Stimulated activated CD8-positive, alpha-beta memory T cell treated with anti-CD3 and anti-CD28 coated beads, Interleukin-2, amount 100 ng/mL, for 1 hour (primary cell): ENCODE measurements at places on chromosomes 12 and 14.

DNA sequence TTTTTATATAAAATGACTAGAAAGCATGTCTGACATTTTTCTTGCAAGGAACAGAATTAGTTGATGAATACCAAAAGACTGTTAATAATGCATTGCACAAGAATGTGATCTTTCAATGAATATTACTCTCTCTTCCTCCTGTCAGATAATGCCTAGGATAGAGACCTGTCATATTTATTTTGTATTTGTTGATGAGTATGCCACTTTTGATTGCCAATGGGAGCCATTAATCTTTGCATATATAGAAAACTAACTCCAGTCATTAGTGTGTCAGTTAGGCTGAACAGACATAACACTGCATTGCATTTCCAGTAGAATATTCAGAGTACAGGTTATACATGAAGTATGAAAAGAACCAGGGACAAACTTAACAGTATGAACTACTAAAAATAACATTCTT lies 1125.3 kb downstream of the LRFN5 start:
- no peak for DNase-seq

DNA sequence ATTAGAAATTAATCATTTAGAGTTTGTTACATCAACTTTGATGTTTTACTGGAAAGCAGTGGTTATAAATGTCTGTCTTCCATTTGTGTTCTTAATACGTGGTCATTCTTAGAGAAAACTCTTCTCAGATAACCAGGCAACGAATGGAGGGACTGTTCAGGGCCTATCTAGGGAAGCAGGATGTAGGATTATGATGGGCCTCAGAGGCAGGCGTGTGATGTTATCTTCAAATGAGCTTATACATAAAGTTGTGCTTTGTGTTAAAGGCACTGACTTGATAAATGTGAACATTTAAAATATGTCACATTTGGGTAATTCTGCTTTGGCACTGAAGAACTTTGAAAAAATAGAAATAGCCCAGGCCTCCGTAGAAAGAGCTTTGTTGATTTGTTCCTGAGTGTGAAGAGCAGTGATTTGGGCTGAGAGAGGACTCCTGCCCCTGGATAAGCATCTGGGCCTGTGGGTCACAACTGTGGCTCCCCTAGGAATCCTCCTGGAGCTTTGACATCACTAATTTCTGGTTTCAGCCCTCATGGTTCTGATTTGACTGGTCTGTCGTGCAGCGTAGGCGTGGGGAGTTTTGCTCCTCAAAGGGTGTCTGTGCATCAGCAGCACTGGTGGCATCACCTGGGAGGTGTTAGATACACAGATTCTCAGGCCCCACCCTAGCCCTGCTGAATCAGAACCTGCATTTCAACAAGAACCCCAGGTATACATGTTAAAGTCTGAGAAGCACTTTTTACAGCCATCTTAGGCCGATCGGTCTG lies 55.4 kb downstream of the SAMD4A start:
- no peak for DNase-seq

DNA sequence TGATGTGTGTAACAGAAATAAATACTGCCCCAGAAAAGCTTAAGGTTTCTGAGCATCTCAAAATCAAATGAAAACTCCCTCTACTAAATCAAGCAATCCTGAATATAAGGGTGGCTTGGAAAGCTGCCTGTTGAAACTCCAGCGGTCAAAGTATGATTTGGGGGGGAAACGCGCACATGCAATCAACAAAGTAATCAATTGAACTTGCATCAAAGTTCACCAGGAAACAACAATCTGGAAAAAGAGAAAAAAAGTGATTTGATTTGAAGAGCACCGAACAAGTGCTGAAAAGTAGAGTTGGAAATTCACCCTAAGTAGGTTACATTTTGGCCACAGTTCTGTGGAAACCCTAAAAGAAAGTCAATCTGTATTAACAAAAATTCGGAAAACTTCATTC lies 700 bp downstream of the CNIH1 start:
- DNase-seq, result no peak

DNA sequence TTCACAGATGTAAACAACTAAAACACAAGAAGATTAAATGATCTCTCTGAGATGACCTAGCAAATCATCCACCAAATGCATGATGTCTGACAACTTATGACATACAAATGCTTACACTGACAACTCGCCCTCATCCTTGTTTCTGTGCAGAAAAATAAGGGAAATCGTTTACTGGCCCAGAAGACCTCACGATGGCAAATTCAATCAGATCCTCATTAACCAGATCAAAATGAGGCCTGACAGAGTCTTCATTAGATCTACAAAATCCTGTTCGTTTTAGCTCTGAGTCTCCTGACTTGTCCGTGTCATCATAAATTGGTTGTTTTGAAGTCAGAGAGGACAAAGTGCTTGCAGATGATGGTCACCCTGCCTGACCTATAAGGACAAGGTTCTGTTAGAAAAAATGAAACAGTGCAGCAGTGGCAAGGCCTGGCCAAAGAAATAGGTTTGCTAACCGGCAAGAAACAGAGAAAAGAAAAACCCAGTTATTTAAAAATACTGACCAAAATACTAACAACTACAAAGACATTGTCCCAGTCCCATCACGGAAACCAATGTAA lies 109.5 kb downstream of the BTG1 start:
- DNase-seq, result no peak

GRCh38 chr12:42056130-42056529 lies 88.5 kb downstream of the GXYLT1 start:
- DNase-seq, result no peak

GRCh38 chr14:51094282-51094821 lies 553 bp downstream of the TRIM9 start:
- DNase-seq, result no peak

GRCh38 chr14:64974563-64974962 lies 2.4 kb upstream of the RAB15 start:
- DNase-seq, result no peak

DNA sequence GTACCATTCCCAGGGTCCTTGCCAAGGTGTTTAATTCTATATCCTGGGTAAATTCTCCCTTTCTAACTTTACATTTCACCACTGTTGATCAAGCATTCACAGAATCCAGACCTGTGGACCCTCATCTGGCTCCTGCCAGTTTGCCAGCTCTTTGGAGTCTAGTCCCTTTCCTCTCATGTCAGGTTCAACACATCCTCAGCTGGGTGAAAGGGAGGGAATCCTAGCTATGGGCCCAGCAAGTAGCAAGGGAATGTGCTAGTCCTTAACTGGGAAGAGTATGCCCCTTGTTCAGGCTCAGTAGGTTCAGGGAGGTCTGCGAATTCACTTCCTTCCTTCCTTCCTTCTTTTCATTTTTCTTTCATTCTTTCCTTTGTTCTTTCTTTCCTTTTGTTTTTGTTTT lies 38.2 kb upstream of the HMGA2 start:
- no peak for DNase-seq

DNA sequence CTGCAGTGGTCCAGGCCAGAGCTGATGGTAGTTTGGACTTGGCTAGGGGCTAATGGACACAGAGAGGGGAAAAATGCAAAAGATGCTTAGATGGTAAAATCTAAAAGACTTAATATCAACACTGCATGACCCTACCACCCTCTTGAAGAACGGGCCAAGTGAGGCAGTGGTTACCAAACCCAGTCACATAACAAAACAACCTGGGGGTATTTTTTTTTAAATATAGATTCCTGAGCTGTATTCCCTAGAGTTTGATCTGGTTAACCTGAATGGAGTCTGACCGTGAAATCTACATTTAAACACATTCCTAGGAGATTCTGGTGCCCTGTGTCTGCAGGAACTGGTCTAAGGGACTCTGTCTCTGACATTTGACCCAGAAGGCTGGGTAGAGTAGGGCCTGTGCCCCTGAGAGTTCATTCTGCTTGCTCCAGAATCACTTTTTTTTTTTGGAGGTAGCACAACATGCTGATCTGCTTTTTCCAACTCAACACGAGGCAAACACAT lies 15.7 kb downstream of the ABHD4 start:
- DNase-seq, result no peak

DNA sequence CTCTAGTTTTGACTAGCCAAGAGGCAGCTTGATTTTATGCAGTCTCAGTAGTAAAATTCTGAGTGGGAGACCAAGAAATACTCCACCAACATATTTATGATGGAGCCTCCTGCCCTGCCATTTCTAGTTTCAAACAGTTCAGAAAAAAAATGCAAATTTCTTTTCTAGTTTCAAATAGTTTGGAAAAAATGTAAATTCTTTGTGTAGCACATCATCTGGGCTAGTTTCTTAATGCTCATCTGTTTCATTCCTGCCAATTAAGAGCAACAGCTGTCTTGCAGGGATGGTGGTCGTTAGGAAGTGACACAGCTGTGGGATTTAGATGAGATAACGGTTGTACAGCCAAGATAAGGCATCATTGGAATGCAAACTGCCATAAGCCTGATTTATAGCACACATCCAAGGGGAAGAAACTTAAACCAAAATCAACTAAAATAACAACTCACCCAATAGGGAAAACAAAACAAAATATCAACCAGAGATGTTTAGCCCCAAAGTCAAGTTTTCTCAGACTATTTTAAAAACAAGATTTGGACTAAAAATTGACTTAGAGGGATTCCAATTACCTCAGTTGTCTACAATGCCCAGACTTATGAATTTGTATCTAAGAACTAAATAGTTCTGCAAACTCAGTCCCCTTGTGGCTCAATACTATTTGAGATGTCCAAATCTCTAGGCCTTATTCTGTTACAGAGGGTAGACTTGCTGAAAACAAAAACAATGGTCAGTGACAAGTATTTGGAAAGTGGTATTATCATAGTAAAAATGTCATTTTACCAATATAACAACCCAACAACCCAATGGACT lies 291.3 kb upstream of the ATP2B1 start:
- no peak for DNase-seq
